ENCODE measurements at places on chromosomes 1 and 21. TPM values are rescaled to one million over a fixed set of nuclear protein-coding genes. Genes with fewer than 3 reads are reported as not detected.

Gene NEGR1
- total RNA-seq: 4.4 TPM

DNA sequence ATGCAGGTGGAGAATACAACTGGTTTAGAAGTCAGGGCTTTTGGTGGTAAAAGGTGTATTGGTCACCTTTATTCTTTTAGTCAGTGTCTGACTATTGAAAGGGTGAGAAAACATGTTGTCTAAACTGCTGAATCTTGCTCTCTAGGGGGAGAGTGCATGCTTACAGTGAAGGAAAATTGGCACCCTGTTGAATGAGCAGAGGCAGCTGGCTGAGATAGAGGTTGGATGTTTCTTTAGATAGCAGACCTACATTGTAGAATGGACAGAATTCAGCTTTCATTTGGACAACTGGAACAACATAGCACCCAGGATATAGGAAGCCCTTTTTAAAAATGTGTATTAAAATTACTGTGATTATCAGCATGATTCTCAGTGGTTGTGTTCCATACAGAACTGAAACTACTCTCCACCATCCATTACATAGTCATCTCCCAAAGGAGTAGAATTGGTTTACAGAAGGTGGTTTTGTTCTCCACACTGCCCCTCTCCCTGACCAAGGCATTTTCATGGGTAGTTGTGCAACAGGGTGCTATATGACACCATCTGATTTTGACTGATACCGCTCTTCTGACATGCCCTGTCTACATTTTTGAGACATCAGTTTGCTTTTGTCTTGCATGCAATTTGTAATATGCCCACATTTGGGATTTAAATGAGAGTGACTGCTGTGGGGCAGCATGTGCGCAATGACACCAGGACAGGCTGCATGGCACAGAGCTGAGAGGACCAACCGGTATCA lies 16.2 kb downstream of the RHOU start:
- DNase-seq: no peak

DNA sequence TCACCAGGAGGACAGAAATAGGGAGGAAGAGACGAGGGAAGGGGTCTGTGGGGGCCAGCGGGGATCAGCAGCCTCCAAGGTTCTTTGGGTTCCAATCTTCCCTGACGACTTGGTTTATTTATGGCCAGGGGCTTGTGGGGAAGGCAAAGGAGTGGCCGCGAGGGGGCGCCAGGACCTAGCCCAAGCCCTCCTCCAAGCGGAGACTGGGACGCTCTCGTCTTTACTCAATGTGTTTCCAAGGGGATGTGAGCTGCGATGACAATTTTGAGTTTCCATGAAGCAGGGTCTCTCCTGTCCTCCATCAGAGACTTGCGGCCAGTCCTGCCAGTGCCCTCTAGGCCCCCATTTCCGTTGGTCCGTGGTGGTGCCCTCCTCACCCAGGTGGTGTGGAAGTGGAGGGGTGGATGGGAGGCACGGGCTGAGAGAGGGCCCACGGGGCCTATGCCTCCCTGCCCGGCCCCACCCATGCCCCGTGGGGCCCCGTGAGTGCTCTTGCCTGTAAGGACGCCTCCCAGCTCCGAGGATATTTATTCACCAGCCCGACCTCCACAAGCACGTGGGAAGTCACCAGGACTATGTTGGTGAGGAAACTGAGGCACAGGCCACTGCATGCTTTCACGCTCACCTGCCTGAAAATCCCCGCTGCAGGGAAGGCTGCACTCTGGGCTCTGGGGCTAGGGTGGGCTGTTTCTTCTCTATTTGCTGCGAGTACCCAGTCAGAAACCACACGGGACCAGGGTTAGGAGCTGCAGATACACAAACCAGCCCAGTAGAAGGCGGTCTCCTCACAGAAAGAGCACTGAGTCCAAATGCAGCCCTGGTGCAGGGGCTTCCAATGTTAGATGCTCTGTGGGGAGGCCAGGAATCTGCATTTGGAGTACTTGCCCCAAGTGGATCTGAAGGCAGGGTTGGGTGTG lies 26.5 kb downstream of the DMRTB1 start:
- DNase-seq: no peak

- no peak for DNase-seq
Observed at GRCh38 chr1:205003358-205004131, 39.5 kb upstream of the CNTN2 start.

DNA sequence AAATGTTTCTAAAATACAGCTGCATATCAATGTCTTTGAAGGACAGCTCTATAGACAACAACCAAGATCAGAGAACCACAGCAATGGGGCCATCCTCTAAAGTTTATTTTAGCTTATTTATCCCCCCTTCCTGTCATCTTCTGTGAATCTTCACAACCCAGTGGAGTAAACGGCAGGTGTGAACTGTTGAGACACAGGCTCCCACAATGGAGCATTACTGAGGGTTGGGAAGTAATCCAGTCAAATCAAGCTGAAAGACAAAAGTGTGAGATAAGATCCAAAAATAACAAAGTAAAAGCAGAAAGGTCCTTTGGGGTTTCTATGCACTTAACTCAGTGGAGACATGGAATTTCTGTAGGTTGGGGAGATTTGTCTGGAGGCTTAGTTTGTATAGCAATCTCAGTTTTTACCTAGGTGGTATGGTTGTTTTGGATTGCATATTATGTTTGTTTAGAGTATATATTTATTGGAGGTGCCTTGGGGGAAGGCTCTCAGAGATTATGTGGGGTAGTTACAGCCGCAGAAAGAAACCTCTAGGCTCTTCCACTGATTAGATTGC lies 286.9 kb upstream of the ADGRL2 start:
- no peak for DNase-seq

GRCh38 chr1:159177272-159177907 lies 6.0 kb downstream of the CADM3 start:
- no peak for DNase-seq

GRCh38 chr1:231107600-231108326 lies 54.1 kb upstream of the TRIM67 start:
- no peak for DNase-seq
